ENCODE measurements at places on chromosomes 5 and 9.

- no peak for DNase-seq
Observed at GRCh38 chr5:126454081-126454480, 30.9 kb downstream of the GRAMD2B start.

GRCh38 chr5:172736508-172737135 lies 34.4 kb downstream of the DUSP1 start:
- DNase-seq = no peak

DNA sequence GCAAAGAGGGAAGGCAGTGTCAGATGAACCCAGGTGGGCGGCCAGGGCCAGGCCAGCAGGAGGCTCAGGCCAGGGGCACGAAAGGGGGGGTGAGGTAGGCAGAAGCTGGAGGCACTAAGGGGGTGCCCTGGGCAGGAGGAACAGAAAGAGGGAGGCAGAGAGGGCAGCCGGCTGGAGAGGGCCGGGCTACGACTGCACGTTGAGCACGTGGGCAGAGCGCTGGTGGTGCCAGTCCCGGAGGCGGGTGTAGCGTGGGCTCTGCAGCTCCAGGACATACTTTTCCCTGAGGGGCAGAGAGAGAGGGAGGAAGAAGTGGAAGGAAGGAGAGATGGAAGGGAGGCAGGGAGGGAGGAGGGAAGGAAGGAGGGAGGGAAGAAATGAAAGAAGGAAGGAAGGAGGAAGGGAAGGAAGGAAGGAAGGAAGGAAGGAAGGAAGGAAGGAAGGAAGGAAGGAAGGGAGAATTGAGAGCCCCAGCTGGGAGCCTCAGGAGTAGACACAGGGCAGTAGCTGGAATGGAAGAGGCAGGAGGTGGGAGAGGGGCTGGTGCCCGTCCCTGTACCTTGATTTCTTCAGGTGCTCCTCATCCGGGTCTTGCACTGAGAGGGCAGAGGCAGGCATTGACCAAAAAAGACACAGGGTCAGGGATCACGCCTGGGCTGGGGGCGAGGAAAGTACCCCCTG lies 7.0 kb downstream of the PDLIM7 start:
- DNase-seq = no peak

DNA sequence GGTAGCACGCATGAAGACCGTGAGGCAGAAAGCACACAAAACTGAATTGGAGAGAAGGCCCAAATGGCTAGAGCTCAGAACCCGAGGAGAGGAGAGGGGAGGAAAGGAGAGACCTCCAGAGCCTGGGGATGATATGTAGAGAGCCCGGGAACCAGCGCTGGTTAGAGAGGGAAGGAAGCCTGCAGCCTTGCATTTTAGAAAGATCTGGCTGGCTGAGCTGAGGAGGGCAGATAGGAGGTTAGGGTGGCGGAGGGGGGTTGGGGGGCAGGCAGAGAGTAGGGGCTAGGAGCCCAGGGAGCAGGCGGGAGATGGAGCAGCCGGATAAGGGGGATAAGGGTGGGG lies 127.2 kb downstream of the C9orf50 start:
- no peak for DNase-seq

- no peak for DNase-seq
Observed at GRCh38 chr9:116020801-116021200, 132.8 kb upstream of the PAPPA start.

DNA sequence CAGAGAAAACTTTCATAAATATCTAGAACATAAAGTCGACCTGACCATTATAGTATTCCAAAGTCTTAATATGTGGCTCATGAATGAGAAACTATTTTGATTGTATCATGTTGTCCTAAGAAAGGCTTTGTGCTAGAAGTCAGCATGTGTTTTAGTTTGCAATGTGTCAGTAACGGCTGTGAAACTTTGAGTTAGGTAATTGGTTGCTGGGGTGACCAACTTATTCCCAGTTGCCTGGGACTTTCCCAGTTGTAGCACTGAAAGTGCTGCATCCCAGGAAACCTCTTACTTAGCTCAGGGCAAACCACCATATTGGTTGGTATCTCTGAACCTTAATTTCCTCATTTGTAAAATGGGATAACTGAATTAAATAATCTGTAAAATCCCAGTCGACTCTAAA lies 114.6 kb upstream of the SLC12A2 start:
- no peak for DNase-seq

GRCh38 chr9:107905308-107906020 lies 415.9 kb upstream of the KLF4 start:
- DNase-seq = peak; percentile 22

GRCh38 chr9:79639354-79639753 lies 67.6 kb downstream of the TLE4 start:
- DNase-seq = no peak

DNA sequence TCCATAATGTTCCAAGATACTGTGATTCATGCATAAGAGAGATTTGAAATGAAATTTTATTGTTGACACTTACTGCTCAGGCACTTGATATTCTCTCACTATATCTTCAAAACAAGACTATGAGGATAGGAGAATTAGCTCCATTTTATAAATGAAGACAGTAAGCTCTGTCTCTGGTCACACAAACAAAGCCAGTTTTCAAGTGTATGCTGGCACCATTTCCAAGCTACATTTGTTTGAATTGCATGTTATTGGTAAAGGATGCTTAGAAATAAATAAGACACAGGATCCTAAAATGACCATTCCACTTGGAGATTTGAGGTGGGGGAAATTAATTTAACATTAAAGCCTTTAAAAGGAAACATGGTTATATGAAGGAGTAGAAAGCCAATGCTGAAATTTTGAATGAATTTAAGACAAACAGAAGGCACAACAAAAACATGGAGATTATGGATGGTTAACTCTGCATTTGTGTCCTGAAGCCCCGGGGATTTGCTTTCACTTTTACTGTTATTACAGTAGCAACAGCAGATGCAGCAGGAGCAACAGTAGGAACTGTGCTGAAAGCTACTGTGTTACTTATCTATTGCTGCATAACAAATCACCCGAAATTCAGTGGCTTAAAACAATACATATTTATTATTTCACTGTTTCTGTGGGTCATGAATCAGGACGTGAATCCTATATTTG lies 79.7 kb upstream of the ASTN2 start:
- no peak for DNase-seq
